ENCODE measurements at places on chromosomes 6 and 20.

DNA sequence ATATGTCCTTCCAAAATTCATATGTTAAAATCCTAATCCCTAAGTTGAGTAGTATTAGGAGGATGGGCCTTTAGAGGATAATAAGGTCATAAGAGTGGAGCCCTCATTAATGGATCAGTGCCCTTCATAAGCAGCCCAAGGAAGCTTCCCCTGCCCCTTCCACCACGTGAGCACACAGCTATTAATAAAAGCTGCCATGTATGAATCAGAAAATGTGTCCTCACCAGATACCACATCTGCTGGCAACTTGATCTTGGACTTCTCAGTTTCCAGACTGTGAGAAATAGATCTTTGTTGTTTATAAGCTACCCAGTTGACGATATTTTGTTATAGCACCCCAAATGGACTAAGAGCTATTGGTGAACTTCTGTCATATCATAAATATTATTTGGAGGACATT, 207.7 kb upstream of the HDDC2 start:
- DNase-seq = no peak

DNA sequence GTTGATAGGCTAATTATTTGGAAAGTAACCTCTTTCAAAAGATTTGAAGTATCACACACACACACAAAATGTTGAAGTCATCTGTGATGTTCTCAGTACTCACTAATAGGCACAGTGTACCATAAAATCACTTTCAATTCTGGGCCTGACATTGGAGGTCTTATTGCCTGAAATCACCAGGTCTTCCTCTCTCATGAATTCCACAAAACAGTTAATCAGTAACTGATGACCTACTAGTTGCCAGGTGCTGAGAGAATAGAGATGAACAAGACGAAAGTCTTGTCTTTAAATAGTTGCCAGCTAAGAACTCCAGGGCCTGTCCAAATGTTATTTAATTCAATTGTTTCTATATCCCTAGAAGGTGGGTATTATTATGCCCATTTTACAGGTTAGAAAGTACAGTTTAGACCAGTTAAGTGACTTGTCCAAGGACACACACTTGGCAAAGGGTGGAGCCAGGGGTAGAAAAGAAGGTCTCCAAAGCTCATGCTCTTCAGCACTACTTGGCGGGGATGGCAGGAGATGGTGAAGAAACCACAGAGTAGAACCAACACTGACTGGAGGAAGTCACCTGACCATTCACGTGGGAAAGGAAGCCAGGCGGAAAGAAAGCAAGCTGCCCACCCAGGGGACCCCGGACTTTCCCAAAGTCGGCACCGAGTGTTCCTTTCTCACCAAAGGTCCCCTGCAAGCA, 116.4 kb downstream of the KIF6 start:
- no peak for DNase-seq

DNA sequence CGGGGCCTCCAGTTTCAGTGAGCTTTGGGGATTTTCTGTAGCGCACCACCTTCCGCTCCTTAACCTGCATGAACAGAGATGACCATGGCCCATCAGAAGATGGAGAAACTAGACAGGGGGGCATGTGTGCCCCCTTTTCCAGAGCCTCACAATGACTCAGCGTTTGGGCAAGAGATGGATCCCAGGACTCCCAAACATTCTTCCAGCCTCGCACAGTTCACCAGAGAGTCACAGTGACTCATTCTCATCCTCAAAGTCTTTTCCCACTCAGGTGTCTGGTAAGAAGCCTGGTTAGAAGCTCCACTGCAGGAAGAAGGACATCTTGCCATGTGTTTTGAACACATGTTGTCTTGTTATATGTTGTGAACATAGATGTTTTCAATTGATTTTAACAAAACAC, 76.2 kb upstream of the FRMD1 start:
- peak; percentile 41 for DNase-seq

DNA sequence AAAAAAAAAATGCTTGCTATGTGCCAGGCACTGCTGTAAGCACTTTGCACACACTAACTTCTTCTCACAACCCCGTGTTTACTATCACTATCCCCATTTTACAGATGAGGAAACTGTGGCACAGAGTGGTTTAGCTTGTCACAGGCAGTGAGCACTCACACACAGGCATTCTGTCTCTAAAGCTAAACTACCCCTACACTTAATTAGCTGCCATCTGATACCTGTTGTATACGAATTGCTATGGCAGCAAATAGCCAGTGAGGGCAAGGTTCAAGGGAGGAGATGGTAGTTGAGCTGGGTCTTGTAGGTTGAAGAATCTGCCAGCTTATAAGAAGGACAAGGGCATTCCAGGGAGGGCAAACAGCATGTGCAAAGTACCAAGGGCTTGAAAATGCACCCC, 5.2 kb downstream of the TNNC2 start:
- DNase-seq = no peak

GRCh38 chr6:53010504-53010903, 15.4 kb upstream of the GSTA4 start:
- DNase-seq = no peak

DNA sequence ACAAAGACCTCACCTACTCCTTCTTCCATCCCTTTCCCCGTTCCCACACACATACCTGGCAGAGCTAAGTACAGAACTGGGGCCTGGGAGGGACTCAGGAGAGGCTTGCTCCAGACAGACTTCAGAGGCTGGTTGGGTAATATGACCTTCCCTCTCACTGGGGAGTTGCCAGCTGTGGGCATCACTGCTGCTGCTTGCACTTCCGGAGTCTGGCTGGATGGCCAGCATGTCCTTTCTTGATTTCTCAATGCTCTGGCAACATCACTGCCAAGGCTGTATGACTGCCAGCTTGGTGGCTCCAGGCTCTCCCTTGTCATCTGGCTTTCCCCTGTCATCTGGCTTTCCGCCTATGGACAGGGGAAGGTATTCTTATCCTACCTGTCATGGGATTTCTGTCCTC, 47.8 kb downstream of the CDH22 start:
- DNase-seq = no peak

GRCh38 chr20:38307371-38308046, 3.6 kb downstream of the BPI start:
- no peak for DNase-seq

GRCh38 chr6:10725716-10726115, 2.8 kb downstream of the TMEM14C start:
- DNase-seq = no peak

DNA sequence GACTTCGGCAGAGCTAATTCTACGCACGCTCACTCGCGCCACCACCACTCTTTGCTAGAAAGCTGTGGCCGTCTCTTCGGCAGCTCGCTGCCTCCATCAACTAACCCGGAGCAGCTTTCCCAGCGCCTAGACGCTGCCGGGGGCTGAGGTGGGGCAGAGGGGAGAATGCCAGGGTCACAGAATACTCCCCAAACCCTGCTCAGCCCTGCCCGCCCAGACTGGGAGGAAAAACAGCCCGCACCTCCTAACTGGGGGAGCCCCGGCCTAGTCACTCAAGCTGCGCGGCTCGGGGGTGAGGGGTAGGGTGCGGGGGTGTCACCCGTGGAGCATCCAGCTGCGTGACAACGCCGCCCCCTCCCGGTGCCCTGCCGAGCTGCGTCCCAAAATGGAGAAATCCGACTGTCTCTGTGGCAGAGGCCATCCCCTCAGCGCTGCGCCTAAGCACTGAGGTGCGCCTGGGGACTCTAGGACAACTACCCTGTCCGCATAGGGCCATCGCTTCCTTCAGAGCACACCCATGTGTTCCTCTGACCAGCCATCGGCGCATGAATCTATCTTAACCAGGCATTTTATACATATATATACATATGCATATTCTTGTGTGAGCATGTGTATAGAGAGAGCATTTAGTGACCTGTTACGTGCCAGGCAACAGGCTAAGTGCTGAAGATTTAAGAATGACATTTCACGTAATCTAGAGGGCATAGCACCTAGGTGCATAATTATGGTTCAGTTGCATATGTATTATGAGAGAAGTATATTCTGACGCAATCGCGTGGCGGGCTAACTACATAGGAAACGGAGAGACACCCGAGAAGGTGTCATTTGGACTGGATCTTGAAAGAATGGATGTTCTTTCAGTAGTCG, 1.5 kb upstream of the TENT5A start:
- DNase-seq = no peak

DNA sequence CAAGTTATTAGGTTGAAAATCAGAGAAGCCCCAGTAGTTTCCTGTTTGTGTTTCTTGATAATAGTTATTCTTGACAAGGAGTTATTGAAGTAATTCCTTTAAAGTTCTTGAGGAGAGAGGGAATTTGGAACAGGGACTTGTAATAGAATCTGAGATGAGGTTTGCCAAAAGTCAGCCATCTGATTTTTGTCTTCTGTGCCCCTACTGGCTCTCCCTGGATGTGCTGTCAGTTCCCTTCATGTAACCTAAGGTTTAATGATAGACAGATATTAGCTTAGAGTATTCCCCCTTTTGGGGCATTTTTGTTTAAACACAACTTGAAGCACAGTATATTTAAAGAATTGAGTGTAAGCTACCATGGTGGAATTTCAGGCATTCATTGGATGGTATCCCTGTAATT, 71.4 kb downstream of the CARMIL1 start:
- DNase-seq = no peak

Measured in GM04503 (cell line).